ENCODE measurements at places on chromosomes 6 and 20.

DNA sequence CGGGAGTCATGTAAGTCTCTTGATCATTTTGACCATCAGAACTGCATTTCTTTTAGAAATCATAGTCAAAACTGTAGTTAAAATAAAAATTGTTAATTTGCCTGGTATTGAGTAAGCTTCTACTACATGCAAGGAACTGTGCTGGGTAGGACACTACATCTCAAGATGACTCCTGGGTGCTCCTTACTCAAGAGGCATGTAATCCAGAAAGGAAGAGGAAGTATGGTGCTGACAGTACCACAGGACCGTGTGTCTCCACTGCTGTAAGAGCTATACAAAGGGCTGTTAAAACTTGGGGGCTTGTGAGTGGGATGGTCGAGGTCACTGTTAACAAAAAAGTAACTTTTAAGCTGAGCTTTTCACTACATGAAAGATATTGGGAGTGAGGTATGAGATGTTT, 508.3 kb upstream of the SOX4 start:
- DNase-seq, result no peak

DNA sequence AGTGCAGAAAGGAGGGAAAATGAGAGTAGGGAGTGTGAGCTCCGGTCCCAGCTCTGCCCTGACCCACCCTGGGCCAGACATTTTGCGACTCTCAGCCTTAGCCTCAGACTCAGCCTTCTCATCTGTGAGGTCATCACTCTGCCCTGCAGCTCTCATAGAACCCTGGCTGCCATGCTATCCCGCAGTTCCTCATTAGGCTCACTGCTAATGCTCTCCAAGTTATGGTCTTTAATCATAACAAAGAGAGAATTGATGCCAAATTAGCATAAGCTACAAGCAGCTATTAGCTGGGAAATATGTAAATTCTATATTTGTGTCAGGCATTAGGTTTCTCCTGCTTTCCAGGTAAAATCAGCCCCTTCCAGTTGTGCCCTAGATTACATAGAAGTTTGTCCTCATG, 46.5 kb upstream of the MLN start:
- DNase-seq, result no peak

GRCh38 chr20:8225658-8226057, 93.6 kb downstream of the PLCB1 start:
- DNase-seq, result no peak

- DNase-seq, result no peak
Measured at GRCh38 chr6:135084001-135084915, 29.6 kb upstream of the HBS1L start.

- no peak for DNase-seq
Measured at GRCh38 chr20:35831029-35831428, 59.2 kb downstream of the PHF20 start.

DNA sequence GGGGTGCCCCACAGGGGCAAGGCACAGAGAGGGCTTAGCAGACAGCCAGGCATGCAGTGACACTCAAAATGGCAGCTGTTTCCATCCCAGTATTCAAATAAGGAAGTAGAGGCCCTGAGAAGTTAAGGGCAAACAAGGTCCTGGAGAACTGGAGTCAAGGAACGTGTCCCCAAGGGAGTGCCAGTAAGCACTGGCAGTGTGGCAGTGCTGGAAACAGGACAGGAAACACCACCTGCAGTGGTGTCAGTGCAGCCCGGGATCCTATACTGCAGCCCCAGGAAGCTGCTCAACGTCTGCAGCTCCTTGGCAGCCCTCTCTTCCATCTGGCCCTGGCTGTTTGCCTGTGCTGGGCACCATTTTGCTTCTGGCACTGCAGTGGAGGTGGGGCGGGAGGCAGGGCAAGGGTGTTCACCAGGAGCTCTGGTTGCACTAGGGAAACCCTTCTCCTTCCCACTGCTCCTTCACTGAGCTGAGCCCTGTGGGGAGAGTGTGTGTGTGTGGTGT, 56.3 kb downstream of the EDN3 start:
- no peak for DNase-seq
